Cortex of kidney (tissue), 1 donor: ENCODE measurements at places on chromosomes 3 and 15.

- DNase-seq, result no peak
Measured at GRCh38 chr3:114112696-114113095, 56.2 kb downstream of the QTRT2 start.

GRCh38 chr15:52020221-52021085, 1.4 kb downstream of the MAPK6 start:
- DNase-seq, result no peak

DNA sequence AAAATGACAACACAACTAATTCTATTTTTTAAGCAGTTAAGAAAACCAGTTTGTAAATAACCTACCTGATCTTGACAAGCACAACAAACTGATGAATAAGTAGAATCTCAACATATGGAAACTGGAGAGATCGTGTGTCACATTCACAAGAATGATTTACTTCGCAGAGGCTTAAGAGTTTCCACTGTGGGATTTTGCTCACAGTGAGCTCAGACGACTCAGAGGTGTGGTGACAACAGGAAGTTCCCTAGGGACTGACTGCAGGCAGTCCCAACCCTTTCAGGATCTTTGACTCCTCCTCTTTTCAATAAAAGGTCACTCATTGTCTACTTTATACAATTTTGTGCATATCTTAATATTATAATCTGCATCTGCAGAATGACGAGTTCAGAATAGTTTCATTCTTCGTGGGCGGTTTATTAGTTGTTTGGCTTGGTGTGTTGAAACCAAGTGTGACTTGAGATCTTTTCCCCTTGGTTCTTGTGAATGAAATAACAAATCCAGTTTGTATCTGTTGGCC, at the start of gene LIPH:
Gene LIPH, minus strand, starts transcription at position 231 of the 520 bp plus-strand sequence. Its CDS starts 117 bp downstream, at position 114.
- DNase-seq, result no peak

DNA sequence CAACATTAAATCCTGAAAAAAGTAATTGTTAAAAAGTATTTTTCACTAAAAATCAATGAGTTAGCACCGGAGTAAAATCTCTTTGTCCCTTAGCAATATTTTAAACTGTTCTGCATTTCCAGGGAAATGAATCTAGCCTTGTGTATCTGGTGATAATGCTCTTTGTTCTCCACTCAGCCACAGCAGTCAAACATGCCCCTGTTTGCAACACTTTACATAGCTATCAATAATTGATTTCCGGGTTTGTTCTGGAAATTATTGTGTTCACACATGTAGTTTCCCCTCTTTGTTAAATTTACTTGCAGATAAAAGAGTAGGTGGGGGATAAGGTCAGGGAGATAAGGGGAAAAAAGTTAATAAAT, 3.6 kb upstream of the A4GNT start:
- DNase-seq, result no peak

DNA sequence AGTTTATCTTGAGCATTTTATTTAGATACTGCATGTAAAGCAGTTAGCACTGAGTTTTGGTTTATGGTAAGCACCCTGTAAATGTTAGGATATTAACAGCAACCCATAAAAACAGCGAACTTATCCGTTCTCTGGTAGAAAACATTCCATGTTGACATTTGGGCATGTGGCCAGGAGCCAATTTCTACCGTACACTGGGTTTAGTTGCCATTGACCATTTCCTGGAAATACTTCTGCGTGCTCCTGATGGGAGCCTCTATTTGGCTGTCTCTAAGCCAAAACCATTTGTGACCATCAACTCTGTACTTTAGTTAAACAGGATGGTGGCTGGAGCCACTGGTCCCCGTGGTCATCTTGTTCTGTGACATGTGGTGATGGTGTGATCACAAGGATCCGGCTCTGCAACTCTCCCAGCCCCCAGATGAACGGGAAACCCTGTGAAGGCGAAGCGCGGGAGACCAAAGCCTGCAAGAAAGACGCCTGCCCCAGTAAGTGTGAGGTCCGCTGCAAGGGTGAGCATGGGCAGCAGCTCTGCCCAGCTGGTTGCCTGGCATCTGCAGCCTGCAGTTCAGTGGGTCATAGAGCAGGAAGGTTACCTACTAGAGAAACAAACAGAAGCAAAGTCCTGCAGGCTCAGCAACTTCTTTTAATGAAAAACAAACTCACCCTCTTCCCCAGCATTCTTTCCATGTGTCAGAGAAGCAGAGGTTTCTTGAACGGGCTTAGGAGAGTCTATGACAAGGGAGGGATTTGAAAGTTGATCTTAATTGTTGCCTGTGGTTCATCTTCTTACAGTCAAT, 7.1 kb downstream of the THBS1 start:
- no peak for DNase-seq

DNA sequence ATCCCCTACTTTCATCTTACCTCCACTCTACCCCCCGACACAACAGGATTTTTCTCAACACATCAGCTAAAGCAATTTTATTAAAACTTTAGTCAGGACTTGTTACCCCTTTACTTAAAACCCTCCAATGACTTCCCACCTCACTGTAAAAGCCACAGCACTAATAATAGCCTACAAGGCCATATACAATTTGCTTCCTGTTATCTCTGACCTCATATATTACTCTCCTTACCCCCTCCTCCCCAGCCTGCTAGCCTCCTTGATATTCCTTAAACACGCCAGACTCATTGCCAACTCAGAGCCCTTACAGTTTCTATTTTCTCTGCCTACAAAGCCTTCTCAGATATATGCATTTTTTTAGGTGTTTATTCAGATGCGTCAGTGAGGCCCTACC, 54.4 kb downstream of the DCUN1D1 start:
- DNase-seq, result no peak

DNA sequence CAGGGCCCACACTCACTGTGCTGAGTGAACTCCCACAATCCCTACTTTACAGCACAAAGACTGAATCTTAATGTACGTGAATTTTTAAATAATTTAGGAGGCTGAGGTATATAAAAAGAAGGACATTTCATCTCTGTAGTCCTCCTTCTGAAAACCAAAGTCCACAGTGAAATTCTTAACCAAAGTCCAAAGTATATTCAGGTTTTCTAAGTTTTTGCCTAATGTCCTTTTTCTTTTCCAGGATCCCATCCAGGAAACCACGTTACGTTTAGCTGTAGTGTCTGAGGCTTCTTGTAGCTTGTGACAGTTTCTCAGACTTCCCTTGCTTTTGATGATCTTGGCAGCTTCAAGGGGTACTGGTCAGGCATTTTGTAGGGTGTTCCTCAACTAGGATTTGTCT, 44.5 kb downstream of the SCAP start:
- no peak for DNase-seq

- no peak for DNase-seq
Measured at GRCh38 chr15:66287461-66288057, 5.8 kb upstream of the DIS3L start.

DNA sequence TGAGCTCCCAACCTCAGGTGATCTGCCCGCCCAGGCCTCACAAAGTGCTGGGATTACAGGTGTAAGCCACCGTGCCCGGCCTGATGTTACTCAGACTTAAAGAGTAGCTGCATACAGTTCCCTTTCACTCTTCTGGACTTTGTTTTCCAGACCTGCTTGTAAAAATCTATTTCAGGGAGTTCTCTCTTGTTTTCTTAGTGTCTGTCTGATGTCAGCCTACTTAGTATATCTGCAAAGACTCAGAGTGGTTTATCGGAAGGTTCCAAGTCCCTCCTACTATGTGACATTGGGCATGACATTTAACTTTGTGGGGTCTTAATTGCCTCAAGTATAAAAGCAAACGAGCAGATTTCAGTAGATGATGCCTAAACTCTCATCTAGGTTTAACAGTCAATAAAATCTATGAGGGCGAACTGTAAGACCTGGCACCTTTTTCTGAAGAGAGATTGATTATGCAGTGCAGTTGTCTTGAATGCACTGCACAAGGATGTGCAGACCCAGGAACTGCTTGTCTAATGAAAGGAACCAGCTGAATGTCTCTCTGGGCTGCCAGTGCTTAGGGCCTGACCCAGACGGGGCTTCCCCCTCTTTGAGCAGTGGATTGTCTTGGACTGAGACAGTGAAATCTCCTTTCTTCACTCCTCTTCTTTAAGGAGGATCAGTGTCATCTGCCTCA, 301.4 kb downstream of the PTPRG start:
- DNase-seq, result no peak

- no peak for DNase-seq
Measured at GRCh38 chr15:91135201-91136130, 35.4 kb downstream of the SV2B start.

DNA sequence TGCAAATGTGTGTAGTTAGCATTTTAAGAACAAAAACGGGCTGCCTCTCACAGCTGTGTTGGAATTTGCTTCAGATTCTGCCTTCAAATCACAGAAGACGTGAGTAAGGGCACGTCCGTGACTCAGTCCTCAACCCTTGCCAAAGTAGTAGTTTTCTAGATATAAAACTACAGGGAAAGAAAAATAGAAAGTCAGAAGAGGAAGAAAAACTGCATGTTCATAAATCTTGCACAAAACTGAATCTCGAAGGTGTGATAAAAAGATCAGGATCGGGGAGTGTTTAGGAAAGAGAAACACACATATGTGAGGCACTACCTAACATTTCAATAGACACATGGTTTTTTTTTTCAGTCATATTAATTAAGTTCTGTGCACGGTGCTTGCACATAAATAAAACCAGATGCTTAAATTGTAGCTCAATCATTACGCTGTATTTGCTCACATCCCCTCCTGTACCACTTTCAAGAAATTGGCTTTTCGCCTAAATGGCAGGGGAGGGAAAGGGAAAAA, 71.7 kb downstream of the P3H2 start:
- no peak for DNase-seq

- no peak for DNase-seq
Measured at GRCh38 chr15:89775815-89776214, 317 bp upstream of the MESP2 start.

- DNase-seq, result no peak
Measured at GRCh38 chr15:96053031-96053780, 277.3 kb upstream of the NR2F2 start.

GRCh38 chr3:36864180-36865053, 80.4 kb downstream of the TRANK1 start:
- no peak for DNase-seq

GRCh38 chr3:63333815-63334214, 55.7 kb downstream of the SYNPR start:
- no peak for DNase-seq

GRCh38 chr3:138748190-138748589, 86.5 kb downstream of the PIK3CB start:
- no peak for DNase-seq

DNA sequence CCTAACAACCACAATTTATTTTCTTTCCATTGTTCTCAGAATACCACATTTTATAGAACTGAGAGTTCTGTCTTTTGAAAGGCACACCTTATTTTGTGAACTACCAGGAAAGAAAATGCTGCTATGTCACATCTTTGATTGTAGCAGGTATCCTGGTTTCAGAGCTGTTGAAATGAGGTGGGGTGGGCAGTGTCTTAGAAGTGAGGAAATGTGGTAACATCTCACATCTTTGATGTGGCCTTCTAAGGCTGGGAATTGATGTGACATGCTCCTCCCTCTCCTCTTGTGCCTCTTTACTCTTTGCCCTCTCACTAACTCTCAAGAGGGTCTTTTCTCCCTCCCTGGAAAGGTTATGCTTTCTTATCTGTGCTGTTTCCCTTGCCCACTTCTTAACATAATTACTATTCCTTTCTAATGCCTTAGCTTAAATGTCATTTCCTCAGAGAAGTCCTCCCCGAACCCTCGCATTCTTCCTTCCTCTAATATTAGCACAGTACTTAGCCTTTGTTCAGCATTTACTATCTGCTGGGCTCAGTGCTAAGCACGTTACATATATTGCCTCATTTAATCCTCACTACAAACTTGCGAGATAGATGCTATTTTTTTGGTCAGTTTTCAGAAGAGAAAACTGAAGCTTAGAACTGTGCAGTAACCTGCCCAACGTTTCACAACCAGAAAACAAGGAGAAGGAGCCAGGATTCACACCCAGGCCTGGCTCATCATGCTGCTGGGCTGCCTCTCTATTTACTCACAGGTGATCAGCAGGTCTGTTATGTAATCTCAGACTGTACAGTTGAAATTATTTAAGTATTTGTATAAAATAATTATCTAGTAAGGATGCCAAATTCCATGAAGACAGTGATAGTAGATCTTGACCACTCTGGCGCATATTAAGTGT, 24.0 kb upstream of the SPTSSB start:
- DNase-seq, result no peak

GRCh38 chr3:112425858-112426750, 73.2 kb downstream of the BTLA start:
- no peak for DNase-seq

DNA sequence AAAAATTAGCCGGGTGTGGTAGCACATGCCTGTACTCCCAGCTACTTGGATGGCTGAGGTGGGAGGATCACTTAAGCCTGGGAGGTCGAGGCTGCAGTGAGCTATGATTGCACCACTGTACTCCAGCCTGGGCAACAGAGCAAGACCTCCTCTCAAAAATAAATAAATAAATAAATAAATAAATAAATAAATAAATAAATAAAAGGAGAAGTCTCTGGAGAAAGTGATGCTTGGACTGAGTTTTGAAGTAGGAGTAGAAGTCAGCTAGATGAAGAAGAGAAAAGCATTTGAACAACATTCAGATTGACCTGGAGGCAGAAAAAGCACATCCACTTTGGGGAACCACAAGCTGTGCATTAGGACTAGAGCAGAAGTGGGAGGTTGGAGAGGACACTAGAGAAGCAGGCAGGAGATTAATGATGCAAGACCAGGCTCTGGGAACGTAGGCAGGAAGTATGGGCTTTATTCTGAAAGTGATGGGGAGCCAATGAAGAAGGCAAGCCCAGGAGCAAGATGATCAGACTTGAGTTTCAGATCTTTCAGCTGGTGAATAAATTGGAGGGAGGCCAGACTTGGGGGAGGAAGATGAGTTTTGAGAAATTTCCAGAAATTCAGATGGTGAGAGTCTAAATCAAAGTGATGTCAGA, 48.7 kb downstream of the KLHL6 start:
- no peak for DNase-seq

GRCh38 chr15:75349851-75350588, 3.2 kb downstream of the NEIL1 start:
- no peak for DNase-seq

DNA sequence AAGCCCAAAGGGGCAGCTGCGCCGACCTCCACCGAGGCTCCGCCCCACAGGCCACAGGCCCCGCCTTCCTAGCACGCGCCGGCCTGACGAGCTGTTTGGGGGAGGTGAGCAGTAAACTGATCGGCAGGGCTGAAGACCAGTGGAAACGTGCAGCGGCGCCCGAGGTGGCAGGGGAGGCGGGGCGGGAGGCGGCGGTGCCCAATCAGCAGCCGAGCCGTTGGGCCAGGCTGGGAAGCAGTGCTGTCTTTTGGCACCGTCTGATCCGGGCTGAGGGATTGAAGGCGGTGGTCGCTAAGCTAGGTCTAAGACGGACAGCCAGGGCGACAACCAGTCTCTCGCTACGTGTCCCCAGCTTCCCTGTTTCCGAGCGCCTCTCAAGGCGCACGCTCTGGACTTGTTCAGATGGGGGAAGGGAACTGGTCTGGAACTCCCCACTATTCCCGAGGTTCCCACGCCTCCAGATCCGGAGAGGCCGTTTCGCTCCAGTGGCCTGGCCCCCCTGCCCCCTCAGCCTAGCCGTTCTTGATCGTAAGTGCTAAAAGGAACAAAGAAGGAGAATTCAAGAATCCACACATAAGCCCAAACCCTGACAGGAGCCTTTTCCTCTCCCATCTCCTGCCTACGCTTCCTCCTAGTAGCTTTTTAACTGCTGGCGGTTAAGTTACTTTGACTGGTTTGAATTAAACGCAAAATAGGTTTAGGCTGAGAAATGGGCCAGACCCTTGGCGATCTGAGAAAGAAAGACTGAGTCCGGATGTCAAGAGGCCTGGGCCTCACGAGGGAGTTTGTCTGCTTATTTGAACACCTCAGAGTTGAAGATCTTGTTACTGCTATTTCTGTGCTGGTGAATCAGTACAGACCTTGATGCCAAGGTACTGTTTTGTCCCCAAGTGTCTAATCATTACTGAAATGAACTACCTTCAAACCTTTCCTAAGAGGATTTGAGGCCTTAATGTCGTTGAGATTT, at the start of gene FMN1:
Gene FMN1, minus strand, starts transcription at position 11 of the 967 bp plus-strand sequence. CDS start 39,800 bp downstream, outside the sequence.
- DNase-seq, result peak; percentile 30

GRCh38 chr3:7397097-7397496, 536.2 kb downstream of the GRM7 start:
- DNase-seq, result no peak
